ENCODE measurements at places on chromosomes 13 and 19.

- no peak for DNase-seq
These were observed 25.3 kb upstream of the SLC46A3 start for GRCh38 chr13:28744091-28744536.

DNA sequence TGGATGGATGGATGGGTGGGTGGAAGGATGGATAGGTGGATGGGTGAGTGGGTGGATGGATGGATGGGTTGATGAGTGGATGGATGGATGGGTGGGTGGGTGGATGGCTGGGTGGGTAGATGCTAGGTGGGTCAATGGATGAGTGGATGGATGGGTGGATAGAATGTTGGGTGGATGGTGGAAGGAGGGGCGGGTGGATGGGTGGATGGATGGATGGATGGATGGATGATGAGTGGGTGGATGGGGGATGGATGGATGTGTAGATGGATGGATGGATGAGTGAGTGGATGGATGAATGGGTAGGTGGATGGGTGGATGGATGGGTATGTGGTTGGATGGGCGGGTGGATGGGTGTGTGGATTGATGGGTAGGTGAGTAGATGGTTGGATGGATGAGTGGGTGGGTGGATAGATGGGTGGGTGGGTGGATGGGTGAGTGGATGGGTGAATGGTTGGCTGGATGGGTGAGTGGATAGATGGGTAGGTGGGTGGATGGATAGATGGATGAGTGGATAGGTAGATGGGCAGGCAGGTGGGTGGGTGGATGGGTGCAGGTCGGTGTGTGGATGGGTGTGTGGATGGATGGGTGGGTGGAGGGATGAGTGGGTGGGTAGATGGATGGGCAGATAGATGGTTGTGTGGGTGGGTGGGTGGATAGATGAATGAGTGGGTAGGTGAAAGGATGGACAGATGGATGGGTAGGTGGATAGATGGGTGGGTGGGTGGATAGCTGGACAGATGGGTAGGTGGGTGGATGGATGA lies 4.4 kb upstream of the SHC2 start:
- no peak for DNase-seq

GRCh38 chr13:47168066-47168465 lies 271.2 kb upstream of the HTR2A start:
- no peak for DNase-seq

- DNase-seq: no peak
These were observed 32.9 kb upstream of the CPB2 start for GRCh38 chr13:46137627-46138317.
